ENCODE measurements at places on chromosomes 5 and 9.

GRCh38 chr9:111297066-111297824, 32.8 kb downstream of the OR2K2 start:
- DNase-seq: no peak

DNA sequence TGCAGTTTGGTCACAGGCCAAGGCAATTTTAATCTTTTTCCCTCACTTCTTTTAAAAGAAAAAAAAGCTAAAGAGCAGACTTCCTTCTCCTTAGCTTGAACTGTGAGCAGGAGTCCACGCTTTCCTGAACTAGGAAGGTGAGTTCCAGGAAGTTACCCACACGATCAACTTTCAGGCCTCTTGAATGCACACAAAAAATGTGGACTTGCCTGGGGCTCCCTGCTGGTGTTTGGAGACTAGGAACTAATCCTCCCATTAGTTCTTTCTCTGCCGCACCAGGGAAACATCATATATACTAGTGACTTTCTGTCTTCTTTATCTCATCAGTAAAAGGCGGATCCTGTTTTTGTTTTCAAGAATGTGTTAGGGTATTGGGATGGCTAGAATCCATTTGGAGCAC, 240.0 kb downstream of the GOLPH3 start:
- no peak for DNase-seq

- DNase-seq: no peak
These were observed 130.6 kb downstream of the MYO10 start for GRCh38 chr5:16805486-16805885.

DNA sequence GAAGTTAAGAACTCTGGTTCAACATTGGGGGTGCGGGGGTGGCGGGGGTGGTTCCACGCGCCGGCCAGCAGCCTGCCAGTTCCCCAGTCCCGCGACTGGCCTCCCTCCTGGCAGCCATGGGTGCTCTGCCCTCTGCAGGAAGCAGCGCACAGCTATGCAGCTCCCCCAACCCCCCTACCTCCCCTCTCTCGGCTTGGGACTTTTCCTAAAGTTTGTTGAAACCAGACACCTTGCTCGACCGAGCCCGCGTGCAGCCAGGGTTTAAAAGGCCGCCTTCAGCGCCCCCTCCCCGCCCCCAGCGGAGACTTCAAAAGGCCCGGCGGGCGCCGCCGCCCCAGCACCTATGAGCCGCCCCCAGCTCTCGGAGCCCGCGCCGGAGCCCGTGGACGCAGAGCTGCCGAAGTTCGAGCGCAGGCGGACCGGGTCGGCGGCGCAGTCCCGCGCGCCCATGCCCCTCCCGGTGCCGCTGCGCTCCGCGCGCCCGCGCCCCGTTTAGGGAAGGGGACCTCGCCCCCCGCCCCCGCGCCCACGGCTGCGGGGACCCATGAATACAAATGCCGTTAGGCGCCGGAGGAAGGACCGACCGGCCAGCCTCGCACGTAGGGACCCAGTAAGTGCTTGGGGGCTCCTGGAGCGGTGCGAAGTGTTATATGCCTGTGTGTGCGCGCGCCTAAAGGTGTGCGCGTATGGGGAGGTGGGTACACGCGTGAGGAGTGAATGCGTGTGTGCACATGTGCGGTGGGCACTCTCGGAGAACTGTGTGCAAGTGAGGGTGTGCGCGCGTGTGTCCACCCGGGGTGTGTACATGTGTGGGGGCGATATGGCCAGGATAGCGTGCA, 1.4 kb upstream of the COL27A1 start:
- no peak for DNase-seq

DNA sequence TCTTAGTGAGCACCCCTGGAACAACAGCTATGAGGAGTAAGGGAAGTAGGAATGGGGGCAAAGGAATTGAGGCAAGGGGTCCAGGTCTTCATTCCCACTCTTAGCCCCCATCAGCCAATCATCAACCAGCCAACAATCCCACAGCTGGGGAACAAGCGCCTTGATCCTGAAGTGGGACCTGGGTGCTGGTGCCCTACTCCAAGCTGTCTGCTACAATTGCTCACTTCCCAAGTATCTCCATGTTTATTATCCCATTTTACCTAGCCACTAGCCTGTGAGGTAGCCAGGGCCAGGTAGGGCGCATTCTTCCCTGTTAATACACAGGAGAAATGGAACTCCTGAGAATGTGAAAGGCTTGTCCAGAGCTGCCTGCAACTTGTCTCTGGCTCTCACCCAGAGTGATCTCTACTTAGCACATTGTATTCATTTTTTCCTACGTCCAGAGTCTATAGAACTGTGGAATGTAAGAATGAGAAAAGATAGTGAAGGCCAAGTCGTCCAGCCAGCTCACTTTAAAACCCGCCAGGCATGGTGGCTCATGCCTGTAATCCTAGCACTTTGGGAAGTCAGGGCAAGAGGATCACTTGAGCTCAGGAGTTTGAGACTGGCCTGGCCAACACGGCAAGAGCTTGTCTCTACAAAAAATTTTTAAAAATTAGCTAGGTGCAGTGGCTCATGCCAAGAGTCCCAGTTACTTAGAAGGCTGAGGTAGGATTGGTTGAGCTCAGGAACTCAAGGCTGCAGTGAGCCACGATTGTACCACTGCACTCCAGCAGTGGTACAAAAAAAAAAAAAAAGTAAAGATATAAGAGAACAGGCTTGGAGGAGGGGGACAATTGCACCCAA, 6.2 kb upstream of the DNAJC18 start:
- no peak for DNase-seq

GRCh38 chr5:133460172-133460758, 152.1 kb downstream of the FSTL4 start:
- DNase-seq: no peak

DNA sequence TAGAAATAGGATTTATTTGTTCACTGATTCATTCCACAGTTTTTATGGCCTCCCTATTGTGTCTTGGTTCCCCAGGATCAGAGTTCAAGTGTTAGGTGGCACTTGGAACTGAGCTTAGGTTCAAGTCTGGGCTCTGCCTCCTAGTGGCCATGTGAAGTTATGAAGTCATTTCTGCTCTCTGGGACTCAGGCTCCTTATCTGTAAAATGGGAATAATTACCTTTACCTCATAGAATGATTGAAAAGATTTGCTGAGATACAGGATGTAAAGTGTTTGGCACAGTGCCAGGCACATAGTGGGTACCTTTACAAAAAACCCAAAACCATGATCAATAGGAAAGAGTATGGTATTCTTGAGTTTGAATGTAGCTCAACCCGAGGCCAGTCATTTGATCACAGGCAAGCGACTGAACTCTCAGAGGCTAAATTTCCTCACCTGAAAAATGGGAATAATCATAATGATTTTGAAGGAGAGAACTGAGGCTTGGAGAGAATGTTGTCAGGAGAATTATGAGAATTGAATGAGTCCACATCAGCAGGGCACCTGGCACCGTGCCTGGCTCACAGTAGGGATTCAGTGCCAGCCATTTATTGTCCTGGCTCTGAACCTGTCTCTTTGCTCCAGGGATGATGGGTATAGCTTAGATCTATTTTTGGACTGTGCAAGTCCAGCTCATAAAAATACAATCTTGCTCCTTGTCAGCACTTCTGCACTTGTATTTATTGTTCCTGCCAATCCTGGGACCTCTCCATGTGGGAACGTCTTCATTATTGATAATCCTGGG, 10.8 kb downstream of the NSG2 start:
- no peak for DNase-seq

DNA sequence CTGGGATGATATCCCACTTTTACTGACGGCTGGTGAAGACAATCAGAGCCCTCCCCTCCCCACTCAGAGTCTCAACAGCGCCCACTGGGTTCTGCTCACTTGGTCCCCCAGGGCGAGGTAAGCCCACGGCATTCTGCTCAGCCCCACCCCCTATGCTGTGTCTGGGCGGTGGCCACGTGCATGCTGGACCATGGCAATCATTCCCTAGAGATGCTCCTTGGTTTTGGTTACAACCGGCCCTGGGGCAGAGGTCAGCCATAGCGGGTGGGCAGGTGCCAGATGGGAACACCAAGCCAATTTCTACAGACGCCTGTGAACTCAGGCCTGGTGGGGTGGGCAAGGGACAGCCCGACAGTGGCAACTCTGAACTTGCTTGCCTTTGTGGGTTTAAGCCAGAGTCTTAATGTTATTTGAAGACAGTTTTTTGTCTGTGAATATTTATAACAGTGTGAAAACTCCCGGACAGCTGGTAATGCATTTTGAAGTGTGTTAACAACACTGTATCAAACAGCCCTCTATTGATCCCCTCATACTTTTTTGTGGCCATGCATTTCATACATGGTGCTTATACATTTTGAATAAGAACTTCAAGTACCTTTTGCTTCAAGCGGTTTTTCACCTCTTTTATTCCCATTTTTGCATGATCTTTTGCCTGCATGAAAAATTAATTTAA, 94.2 kb downstream of the CRB2 start:
- no peak for DNase-seq

DNA sequence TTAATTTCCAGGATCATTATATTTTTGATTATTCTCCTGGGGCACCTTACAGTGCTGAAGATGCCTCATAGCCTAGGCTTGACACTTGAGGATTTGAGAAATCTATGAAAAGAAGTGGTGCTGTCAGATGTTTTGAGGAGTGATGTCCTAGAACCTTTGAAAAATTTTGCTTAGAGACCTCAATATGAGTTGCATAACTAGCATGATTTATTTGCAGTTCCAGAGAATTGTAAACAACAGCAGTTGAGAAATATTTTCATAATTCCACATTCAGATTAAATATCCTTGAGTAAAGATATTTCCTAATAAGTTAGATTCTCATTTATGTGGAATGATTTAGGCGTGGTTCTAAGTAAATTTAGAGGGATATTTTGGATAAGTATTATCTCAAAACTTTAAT, 225.8 kb downstream of the ADAMTSL1 start:
- no peak for DNase-seq

- no peak for DNase-seq
These were observed 84.7 kb downstream of the HSD17B3 start for GRCh38 chr9:96217294-96217707.

DNA sequence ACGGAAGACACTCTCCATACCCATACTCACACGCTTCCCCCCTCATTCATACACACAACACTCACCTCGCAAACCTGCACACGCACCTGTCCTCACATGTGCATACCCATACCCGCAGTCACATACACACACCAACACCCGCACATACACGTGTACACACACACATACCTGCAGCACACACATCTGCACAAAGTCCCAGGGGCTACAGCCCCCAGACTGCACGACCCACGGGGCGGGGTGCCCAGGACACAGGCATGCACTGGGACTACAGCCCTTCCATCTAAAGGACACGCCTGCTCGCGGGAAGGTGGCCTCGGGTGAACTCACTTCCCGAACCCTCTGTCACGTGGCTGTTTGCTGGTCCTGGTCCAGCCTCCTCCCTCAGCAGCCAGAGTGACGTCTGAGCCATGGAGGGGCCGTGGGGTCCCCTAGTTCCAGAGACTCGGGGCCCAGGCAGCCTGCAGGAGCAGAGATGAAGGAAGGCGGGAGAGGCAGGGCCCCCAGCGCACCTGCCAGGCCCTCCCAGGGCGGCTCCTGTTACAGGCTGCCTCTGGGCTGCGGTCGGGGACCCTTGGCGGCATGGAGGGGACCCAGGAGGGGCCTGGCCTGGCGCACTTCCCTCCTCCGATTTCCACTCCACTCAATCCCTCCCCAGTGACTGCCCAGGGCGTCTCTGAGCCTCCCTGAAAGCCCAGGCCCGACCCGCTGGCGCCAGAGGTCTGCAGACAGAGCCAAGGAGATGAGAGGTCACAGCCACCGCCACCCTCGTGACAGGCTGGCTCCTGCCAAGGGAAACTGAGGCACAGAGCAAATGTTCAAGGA, 8.1 kb downstream of the SLC12A7 start:
- peak; percentile 71 for DNase-seq

- DNase-seq: no peak
These were observed 47.8 kb downstream of the KDM4C start for GRCh38 chr9:6805532-6805931.

DNA sequence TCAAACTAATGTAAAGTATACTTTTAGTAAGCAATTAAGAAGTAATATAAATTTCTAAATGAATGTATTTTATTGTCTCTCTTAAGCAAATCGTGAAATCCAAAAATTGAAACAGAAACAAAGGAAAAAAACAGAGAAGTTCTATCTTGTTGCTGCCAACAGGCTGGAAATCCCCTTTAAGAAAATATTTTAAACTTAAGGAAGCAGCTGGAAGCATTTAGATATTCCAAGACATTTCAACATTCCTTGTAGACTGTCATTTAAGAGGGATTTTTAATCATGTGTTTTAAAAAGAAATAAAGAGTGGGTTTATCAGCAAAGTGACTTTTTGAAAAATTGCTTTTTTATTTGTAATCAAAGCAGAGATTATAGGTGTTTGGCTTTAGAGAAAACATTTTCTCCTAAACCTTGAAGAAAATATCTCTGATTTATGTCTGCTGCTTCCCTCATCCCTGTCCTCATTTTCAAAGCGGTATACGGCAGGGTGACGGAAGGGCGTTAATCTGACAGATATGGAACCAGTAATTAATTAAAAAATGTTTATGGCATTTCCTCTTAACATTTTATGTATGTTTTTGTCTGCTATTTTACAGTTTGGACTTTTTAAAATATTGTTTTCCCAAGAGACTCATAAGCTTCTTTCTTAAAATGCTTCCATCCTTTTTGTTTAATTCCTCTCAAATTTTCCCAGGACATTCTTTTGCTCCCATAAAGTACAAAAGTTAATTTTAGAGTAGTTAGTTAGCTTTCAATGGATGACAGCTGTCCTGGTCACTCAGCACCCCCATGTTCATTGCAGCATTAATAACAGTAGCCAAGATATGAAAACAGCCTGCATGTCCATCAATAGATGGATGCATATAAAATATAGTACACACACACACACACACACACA, 245.6 kb downstream of the LURAP1L start:
- DNase-seq: no peak

GRCh38 chr5:143566139-143566538, 162.7 kb upstream of the NR3C1 start:
- DNase-seq: no peak

GRCh38 chr9:133126697-133127339, 5.8 kb upstream of the RALGDS start:
- DNase-seq: no peak

- DNase-seq: no peak
These were observed 76.8 kb downstream of the LMX1B start for GRCh38 chr9:126690431-126691051.

GRCh38 chr5:176619569-176620332, 9.8 kb upstream of the GPRIN1 start:
- no peak for DNase-seq

DNA sequence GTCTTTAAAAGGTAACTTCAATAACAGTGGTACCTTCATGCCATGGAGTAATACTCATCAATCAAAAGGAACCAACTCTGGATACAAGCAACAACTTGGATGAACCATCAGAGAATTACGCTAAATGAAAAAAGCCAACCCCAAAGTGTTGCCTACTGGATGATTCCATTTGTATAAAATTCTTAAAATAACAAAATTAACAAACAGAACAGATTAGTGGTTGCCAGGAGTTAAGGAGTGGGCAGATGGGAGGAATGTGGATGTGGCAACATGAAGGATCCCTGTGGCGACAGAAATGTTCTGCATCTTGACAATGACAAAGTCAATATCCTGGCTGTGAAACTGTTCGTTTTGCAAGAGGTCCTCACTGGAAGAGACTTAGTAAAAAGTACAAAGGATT, 50.5 kb downstream of the SPTLC1 start:
- DNase-seq: no peak
